ENCODE measurements at places on chromosomes 7 and 10. TPM values are rescaled to one million over a fixed set of nuclear protein-coding genes. Genes with fewer than 3 reads are reported as not detected.
A peak's percentile ranks its signal among the peaks of the same experiment; 100 is the strongest.

GRCh38 chr7:21749378-21749777, 196.3 kb downstream of the CDCA7L start:
- H3K27ac ChIP-seq: no peak overlapping the region
- no peak for DNase-seq
- no peaks in the 10 kb centered on the region for H3K36me3 ChIP-seq
- H3K4me3 ChIP-seq: no peak overlapping the region
- H3K4me1 ChIP-seq: no peaks in the 10 kb centered on the region

- H3K27ac ChIP-seq: no peak overlapping the region
- H3K4me1 ChIP-seq: peaks cover 10% of the 10 kb centered on the region
- no peaks in the 10 kb centered on the region for H3K27me3 ChIP-seq
- H3K4me3 ChIP-seq: no peak overlapping the region
- no peak for DNase-seq
- peaks cover 16% of the 10 kb centered on the region for H3K36me3 ChIP-seq
Observed at GRCh38 chr7:1972744-1973143, 260.0 kb downstream of the MAD1L1 start.

- no peak overlapping the region for H3K4me3 ChIP-seq
- no peak for DNase-seq
- peaks cover 3% of the 10 kb centered on the region for H3K27me3 ChIP-seq
- no peak overlapping the region for H3K27ac ChIP-seq
- no peaks in the 10 kb centered on the region for H3K36me3 ChIP-seq
Observed at GRCh38 chr10:26665080-26666048, 32.1 kb upstream of the PDSS1 start.

DNA sequence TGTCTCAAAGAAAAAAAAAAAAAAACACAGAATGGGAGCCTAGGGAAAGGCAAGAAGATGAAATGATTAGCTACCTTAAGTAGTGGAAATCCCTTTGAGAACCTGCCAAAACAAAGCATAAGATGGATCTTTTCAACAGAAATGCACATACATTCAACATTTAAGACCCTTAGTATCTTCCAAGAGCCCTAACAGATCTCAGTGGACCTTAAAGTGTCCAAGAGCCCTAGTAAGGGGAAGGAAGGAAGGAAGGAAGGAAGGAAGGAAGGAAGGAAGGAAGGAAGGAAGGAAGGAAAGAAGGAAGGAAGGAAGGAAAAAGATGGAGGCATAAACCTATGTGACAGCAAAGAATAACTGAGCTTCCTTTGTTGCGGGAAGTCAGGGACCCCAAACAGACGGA, 11.6 kb upstream of the MACROH2A2 start:
- H3K4me1 ChIP-seq: no peaks in the 10 kb centered on the region
- no peaks in the 10 kb centered on the region for H3K36me3 ChIP-seq
- H3K27me3 ChIP-seq: peaks cover 11% of the 10 kb centered on the region
- H3K27ac ChIP-seq: no peak overlapping the region

DNA sequence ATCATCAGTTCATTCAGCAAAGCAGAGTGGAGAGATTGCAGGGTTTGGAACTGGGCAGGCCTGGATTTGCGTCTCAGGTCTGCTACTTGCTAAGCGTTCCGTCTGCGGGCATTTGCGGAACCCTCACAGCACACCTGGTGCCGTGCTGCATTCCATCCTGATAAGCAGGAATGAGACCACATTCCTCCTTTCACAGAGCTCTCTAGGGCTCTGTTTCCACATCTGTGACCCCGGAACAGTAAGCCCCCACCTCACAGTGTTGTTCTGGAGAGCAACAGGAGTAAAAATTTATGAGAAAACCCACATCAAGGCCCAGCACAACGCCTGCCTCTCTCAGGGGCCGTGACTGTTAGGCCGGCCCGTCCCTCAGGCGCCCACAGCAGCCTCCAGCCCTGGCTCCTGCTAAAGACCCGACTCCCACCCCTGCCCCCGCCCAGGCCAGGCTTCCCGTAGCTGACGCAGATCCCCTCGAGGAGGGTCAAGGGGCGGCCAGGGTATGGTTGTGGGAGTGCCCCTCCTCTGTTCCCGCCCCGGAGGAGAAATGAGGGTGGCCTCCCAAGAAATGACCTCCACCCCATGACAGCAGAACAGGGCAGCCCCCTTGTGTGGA, 128.9 kb downstream of the RGS10 start:
- H3K36me3 ChIP-seq: no peaks in the 10 kb centered on the region
- no peaks in the 10 kb centered on the region for H3K27me3 ChIP-seq
- no peak for DNase-seq
- peaks cover 3% of the 10 kb centered on the region for H3K4me1 ChIP-seq
- no peak overlapping the region for H3K4me3 ChIP-seq

GRCh38 chr7:1290679-1291356, 58.1 kb downstream of the UNCX start:
- no peak overlapping the region for H3K27ac ChIP-seq
- H3K36me3 ChIP-seq: no peaks in the 10 kb centered on the region
- peak overlapping the region; percentile 43 for H3K4me3 ChIP-seq
- DNase-seq: no peak
- peaks cover 16% of the 10 kb centered on the region for H3K27me3 ChIP-seq
- peaks cover 13% of the 10 kb centered on the region for H3K4me1 ChIP-seq

DNA sequence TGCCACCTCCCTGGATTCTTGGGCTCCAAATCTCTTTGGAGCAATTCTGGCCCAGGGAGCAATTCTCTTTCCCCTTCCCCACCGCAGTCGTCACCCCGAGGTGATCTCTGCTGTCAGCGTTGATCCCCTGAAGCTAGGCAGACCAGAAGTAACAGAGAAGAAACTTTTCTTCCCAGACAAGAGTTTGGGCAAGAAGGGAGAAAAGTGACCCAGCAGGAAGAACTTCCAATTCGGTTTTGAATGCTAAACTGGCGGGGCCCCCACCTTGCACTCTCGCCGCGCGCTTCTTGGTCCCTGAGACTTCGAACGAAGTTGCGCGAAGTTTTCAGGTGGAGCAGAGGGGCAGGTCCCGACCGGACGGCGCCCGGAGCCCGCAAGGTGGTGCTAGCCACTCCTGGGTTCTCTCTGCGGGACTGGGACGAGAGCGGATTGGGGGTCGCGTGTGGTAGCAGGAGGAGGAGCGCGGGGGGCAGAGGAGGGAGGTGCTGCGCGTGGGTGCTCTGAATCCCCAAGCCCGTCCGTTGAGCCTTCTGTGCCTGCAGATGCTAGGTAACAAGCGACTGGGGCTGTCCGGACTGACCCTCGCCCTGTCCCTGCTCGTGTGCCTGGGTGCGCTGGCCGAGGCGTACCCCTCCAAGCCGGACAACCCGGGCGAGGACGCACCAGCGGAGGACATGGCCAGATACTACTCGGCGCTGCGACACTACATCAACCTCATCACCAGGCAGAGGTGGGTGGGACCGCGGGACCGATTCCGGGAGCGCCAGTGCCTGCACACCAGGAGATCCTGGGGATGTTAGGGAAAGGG, 913 bp downstream of the NPY start:
- peaks cover 51% of the 10 kb centered on the region for H3K27me3 ChIP-seq
- no peak overlapping the region for H3K27ac ChIP-seq
- no peak overlapping the region for H3K4me3 ChIP-seq
- H3K36me3 ChIP-seq: peaks cover 2% of the 10 kb centered on the region

Gene RARRES2
- total RNA-seq: not detected

Gene NEBL
- total RNA-seq: not detected

- H3K4me1 ChIP-seq: peaks cover 33% of the 10 kb centered on the region
- no peak for DNase-seq
- H3K27ac ChIP-seq: no peak overlapping the region
- no peak overlapping the region for H3K4me3 ChIP-seq
- H3K36me3 ChIP-seq: peaks cover 3% of the 10 kb centered on the region
Observed at GRCh38 chr10:119265691-119266090, 58.3 kb downstream of the GRK5 start.

Gene MEIG1
- total RNA-seq: not detected

Data from activated CD8-positive, alpha-beta T cell treated with anti-CD3 and anti-CD28 coated beads, Interleukin-2, amount 10 ng/mL, durations not matched to agents 7 days and 5 days (primary cell).